ENCODE measurements at places on chromosomes 3 and 15.

- DNase-seq: no peak
Measured at GRCh38 chr3:194197981-194198695, 62.2 kb downstream of the HES1 start.

DNA sequence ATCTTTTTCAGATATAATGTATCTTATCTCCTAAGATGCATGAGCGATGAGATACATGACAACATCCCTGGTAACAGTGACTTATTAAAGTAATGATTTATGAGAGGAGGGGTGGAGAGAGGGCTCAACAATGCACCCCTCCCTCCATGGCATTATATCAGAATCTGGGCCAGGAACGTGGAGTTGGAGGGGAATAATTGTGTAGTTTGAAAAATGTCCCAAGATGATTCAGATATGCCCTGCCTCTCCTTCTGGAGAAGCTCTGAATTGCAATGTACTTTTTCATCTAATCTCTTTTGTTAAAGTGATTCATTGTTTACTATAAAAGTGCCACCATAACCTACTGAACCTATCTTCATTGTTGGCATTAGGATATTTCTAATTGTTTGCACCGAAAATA is 86.5 kb downstream of the FRMD4B start:
- no peak for DNase-seq

DNA sequence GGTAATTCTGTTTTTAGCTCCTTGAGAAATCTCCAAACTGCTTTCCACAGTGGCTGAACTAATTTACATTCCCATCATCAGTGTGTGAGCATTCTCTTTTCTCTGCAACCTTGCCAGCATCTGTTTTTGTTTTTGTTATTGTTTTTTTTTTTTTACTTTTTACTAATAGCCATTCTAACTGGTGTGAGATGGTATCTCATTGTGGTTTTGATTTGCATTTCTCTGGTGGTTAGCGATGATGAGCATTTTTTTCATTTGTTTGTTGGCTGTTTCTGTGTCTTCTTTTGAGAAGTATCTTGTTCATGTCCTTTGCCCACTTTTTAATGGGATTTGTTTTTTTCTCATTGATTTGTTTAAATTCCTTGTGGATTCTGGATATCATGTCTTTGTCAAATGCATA is 129.7 kb upstream of the ABHD17C start:
- DNase-seq: no peak

DNA sequence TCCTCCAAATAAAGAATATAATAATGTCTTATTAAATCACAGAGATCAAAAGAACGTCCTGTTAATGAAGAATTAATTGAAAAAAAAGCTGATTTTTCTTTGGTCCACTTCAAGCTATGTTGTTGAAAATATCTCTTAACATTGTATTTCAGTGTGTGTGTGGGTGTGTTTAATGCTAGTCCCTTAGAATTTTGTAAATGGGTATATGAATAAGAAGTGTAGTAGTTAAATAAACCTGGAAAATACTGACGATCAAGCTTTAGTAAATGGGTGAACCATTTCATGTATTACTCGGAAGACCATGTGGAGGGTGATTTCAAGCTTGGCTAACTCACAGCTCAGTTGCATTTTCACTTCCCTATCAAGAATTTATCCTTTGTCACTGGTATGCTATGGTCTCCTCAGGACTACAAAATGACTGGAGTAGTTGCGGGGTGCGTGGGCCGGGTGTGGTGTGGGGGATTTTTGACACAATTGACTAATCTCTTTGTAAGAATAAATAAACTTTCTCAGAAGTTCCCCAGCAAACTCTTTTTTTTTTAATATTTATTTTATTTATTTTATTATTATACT is 586.4 kb downstream of the GRM7 start:
- DNase-seq: no peak

- no peak for DNase-seq
Measured at GRCh38 chr3:21345382-21345976, 405.5 kb downstream of the ZNF385D start.

- DNase-seq: no peak
Measured at GRCh38 chr15:43329217-43329959, 985 bp downstream of the LCMT2 start.

DNA sequence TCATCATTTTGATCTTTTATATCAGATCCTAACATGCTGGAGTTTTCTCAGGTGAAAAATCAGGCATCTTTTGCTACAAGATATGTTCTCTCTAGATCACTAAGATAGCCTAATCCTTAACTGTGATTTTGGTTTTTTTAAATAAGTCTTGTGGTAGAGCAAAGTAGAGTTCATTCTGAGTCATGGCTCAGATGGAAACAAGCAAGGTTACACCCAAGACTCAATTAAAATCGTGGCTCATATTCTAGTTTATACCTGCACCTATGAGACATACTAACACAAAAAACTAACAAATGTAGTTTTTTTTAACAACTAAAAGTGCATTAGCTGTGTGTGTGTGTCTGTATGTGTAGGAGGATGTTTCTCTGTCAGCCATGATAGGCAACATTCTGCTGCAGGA is 428.2 kb downstream of the NLGN1 start:
- no peak for DNase-seq

DNA sequence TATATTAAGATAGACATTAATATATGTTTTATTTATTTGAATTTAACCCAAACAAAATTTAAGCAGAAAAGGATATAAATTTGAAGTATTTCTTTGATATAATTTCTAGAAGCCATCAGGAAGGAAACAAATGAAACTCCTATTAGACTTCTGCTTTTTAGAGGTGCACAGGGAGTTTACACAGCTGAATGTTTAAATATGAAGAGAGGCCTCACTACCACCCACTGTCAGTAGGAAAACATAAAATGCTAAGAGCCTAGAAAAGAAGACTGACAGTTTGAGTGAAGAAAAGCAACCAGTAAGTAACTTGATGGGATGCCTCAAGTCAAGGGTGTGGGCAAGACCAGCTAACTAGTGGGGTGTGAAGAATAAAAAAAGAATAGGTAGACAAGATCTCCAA is 19.7 kb downstream of the PLSCR2 start:
- no peak for DNase-seq

DNA sequence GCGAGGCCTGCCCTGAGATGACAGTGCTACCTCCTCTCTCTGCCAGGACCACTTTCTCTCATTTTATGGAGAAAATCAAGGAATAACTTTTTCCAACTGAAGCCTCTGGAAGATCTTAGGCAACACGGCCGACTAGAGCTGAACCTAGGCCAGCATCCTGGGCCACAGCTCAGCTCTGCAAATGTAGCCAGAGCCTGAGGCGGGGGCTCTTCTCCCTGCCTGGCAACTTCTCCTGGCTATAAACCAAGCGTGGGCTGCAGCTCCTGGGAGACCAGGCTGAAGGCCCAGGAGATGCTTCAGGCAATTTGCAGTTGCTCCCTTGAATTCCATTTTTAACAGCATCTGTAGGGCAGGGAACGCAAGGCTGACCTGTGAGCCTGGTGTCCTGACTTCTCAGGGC is 74.9 kb downstream of the CEMIP start:
- no peak for DNase-seq

- DNase-seq: peak; percentile 29
Measured at GRCh38 chr3:142963516-142964448, at the start of gene PAQR9. Gene PAQR9 (minus strand): TSS chr3:142963674. CDS start chr3:142963336, 338 bp downstream.
